ENCODE measurements at places on chromosomes 6 and 20.
A peak's percentile ranks its signal among the peaks of the same experiment; 100 is the strongest.

DNA sequence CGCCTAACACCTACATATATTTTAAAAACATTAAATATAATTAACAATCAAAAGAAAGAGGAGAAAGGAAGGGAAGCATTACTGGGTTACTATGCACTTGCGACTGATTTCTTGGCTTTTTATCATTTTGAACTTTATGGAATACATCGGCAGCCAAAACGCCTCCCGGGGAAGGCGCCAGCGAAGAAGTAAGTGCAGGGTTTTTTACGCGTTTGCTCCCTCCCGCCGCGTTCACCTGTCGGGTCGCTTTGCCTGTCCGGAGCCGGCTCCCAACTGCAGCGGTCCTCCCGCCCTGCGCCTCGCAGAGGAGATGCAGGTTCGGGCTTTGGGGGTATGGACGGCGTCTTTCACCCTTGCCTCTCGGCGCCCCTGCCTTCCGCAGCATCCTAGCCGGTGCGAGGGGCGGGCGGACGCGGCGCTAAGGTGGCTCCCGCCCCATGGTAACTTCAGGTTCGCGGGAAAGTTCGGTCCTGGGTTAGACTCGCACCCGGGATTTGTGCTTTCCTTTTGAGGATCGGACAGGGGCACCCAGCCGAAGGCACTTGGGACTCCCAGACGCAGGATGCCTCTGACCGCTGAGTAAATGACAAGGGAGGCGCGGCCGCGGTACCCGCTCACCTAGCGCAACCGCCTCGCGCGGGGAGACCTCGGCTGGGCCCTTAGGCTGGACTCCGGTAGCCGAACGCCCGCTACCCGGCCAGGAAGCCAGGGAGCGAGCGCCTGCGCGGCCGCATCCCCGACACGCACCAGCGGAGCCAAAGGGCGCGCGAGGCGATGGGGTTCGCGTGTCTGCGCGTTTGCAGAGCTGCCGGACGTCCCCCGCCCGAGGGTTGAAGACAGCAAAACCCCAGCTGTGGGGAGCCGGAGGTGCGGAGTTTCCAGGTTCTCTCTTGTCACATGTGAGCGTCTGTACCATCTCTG, 891 bp downstream of the RSPO3 start:
- peak; percentile 34 for DNase-seq

DNA sequence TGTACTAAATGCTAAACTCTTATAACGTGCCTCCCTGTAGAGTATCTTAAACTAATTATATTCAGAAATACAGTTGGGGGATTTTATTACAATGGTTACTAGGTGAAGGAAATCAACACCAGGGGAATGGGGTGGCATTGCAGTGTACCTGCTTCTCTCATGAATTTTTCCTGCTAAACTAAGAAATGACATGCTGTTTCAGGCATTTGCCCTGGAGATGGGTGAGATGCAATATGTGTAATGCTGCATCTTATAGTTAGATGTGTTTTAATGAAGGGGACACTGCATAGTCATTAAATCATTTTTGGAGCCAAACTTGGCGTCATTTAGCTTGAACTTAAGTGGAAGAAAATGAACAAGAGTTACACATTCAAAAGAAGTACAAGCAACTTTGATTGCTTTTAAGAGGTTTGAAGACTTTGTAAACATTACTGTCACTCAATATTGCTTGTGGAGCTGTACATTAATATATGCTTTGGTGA, 4.3 kb downstream of the EYA4 start:
- no peak for DNase-seq

- DNase-seq, result no peak
Measured at GRCh38 chr6:44969446-44970185, 358.5 kb upstream of the RUNX2 start.

GRCh38 chr6:165717732-165718465, 54.9 kb upstream of the PDE10A start:
- DNase-seq, result no peak

DNA sequence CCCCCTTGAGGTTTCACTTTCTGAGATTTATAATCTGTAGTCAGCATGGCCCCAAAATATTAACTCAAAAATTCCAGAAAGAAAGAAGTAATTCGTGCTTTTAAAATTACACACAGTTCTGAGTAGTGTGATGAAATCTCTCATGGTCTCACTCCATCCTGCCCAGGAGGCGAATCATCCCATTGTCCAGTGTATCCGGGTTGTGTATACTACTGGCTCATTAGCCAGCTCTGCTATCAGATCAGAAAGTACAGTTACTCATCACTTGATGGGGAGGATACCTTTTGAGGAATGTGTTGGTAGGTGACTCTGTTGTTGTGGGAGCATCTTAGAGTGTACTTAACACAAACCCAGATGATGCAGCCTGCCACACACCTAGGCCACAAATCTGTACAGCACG, 65.2 kb downstream of the CDC5L start:
- no peak for DNase-seq

DNA sequence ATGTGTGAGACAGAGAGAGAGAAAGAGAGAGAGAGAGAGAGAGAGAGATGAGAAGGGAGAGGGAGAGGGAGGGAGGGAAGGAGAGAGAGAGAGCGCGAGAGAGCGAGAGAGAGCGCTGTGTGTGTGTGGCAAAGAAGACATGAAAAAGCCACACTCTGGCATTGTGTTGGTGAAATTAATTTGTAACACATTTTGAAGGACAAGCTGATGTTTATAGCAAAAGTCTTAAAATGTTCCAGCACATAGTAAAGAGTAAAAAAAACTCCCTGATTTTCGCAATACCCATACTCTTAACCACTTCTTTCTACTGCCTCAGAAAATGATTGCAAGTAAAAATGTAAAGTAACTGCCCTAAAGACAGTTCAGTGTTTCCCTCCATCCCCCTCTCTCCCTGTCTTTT, 56.7 kb downstream of the SLC22A1 start:
- no peak for DNase-seq
